ENCODE measurements at places on chromosomes 7 and 10.

GRCh38 chr10:131997366-131998049 lies 15.8 kb upstream of the BNIP3 start:
- no peak for DNase-seq

- DNase-seq, result no peak
Measured at GRCh38 chr10:30625080-30625479, 4.5 kb downstream of the LYZL2 start.

DNA sequence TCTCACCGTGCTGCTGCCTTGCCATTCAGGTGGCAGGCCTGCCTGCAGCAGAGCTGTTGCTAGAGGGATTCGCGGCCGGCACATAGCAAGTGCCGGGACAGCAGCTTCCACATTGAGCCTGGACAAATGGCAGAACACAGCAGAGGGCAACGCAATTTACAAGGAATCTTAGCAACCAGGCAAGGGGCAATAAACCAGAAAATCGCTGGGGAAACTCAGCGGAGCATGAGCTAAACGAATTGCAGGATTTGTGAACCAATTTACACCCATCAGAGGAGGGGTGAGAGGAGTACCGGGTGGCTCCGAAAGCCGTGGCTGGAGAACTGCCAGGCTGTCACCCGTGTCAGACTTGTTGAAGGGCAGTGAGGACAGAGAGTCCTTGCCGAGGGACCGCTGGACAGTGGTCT lies 58.6 kb upstream of the LOXL4 start:
- no peak for DNase-seq

- no peak for DNase-seq
Measured at GRCh38 chr7:150793569-150794238, 6.5 kb downstream of the TMEM176B start.

DNA sequence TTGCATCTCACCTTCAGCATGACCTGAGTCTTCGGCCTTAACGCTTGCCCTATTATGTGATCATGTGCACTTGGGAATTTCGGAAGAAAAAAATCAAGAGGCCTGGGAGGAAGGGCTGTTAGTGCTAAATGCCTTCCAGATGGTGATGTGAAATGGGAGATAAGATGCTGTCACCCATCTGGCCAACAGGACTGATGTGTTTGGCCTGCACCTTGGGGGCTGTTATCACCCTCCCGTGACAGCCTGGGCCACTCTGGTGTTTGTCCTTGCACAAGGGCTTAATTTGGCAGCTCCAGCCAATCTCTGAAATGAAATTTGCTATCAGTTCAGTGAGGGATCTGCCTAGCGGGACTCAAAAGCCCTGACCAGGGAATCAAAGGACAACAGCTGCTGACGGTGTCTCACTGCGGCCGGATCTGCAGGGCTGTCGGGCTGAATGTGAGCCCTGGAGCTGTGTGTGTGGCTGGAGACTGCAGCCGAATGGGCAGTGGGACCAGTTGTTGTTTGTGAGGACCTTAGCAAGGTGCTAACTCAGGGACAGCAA lies 131.4 kb upstream of the BTBD16 start:
- no peak for DNase-seq

Data from NCI-H1105 (cell line).